ENCODE measurements at places on chromosomes 1 and 21.

DNA sequence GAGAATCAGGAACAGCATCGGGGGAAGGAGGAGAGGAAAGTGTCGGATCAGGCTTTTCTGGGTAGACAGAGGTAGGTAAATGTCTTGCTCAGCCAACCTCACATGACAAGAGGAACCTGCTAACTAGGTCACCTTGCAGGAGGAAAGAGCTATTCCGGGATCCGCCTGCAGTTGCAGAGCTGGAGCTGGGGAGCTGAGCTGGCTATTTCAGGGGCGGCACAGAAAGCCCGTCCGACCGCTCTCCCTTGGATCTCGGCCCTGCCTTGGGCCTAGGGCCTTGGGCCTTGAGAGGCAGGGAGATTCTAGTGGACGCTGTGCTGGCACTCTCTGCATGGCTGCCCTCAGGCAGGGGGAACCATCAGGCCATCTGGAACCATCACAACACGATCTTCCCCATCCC, 56.5 kb upstream of the CTPS1 start:
- DNase-seq, result no peak

DNA sequence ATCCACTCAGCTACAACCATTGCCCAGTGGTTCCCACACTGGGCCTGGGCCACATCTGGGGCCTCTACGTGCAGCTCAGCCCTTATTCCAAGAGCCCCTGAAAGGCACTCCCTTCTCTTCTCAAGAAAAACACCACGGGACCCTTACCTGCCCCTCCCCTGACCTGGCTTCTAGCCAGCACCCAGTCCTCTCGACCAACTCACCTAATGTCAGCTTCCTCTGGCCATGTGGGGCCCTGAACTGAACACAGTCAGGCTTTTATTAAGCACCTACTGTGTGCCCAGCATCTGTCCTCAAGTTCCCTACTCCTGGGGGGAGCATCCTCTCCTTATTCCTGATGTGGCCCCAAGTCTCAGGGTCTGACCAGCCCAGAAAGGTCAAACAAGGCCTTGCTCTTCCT, 208.4 kb downstream of the MATN1 start:
- no peak for DNase-seq

GRCh38 chr1:246734866-246735265, 10.7 kb downstream of the SCCPDH start:
- DNase-seq, result no peak

- no peak for DNase-seq
Measured at GRCh38 chr1:10850026-10850425, 53.6 kb upstream of the CASZ1 start.

GRCh38 chr1:43569175-43569574, 38.5 kb downstream of the PTPRF start:
- peak; percentile 89 for DNase-seq

DNA sequence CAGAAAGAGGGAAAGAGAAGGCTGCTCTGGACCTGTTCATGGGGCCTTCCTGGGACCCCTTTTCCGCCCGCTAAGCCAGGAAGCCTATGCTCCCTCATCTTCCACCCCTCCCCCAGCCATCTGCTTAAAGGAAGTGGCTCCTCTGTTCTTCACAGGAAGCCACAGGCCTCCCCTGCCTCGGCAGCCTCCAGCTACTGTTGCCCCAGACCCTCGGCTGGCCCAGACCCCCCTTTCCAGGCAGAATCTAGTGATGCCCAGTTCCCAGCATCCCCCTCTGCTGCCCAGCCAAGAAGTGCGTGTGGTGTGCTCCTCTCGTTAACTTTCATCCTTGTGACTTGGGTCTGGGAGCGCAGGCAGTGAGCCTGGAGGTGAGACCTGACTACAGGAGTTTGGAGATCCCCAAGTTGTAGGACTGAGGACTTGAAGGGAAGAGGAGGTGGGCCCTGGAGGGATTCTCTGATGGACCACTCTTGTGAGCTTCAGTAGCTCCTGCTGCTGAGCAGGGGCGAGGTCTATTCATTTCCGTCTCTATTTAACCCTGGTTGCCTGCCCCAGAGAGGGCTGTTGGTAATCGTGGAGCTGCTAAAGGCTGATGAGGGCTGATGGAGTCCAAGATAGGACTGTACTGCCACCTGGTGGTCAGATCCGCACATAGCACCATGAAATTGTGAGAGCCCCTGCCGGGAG, 9.1 kb downstream of the IFI6 start:
- DNase-seq, result peak; percentile 62

Measured in large intestine (tissue), 12 donors.